ENCODE measurements at places on chromosomes 3 and 15.

DNA sequence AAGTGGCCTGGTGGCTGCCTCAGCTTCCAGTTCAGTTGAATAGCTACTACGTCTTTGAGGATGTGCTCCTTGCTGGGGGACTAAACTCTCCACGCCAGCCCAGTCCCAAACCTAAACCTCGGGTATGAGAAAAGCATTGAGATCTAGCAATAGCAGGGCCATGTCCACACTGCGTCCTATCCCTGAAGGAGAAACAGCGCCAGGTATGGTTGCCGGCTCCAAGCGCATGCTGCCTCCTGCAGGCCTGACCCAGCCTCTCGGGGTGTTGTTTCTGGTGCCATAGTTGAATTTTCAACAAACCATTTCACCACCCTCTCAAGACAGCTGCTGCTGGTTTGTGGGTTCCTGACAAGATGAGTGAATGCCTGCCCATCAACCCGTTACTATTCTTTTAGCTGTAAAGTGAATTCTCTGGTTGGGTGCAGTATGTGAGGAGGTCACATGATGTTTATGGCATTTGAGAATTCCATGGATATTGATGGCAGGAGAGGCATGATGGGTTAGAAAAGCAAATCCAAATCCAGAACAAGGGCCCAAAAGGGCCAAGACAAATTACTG lies 13.0 kb upstream of the SLC28A1 start:
- DNase-seq, result no peak
- no peak overlapping the region for H3K27ac ChIP-seq
- H3K4me1 ChIP-seq, result no peaks in the 10 kb centered on the region
- no peaks in the 10 kb centered on the region for H3K27me3 ChIP-seq
- no peak overlapping the region for H3K4me3 ChIP-seq
- H3K36me3 ChIP-seq, result no peaks in the 10 kb centered on the region

GRCh38 chr15:73607405-73607804 lies 25.8 kb downstream of the NPTN start:
- no peak for DNase-seq
- H3K36me3 ChIP-seq, result peaks cover 15% of the 10 kb centered on the region
- H3K27me3 ChIP-seq, result no peaks in the 10 kb centered on the region
- H3K4me1 ChIP-seq, result peaks cover 30% of the 10 kb centered on the region

DNA sequence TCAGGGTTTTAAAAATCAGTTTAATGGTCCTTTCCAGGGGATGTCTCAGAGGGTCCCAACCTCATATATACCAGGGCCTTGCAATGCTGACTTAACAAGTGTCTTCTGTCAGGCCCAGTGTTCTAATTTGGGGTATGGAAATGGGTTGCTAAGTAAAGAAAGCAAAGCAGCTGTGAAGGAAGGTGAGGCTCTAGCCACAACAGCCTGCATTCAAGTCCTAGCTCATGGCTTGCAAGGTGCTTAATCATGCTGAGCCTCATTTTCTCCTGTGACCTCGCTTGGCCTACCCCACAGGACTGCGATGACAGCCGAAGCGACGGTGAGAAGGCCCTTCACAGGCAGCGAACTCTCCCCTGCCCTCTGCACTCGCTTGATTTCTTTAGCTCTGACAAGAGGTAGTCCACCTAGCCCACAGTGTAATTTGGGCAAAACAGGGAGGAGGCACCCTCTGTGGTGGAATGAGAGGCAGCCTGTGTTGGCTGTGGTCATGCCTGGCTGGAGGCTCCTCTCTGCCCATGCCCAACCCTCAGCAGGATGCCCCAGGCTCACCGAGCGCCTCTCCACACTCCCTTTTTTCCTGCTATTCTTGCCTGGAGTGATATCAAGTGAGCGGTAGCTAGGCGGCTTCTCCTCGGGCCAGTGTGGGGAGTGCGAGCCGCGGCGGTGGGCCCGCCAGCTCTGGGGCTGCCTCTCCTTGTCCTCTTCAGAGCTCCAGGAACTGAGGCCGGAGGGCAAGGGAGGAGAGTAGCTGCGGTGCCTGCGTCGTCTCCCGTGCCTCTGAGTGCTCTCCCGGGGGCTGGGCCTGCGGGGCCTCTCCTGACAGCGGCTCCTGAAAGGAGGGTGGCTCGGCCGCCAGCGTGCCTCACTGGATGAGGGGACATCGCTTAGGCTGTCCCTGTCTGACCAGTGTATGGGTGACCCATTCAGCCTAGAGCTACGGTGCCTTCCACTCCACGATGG lies 29.2 kb downstream of the ILDR1 start:
- no peaks in the 10 kb centered on the region for H3K27me3 ChIP-seq
- no peaks in the 10 kb centered on the region for H3K36me3 ChIP-seq
- H3K4me1 ChIP-seq, result peaks cover 26% of the 10 kb centered on the region
- H3K4me3 ChIP-seq, result no peak overlapping the region

- H3K4me1 ChIP-seq, result no peaks in the 10 kb centered on the region
- peak; percentile 81 for DNase-seq
- H3K27ac ChIP-seq, result no peak overlapping the region
Measured at GRCh38 chr15:71443538-71443937, 328.3 kb downstream of the THSD4 start.

DNA sequence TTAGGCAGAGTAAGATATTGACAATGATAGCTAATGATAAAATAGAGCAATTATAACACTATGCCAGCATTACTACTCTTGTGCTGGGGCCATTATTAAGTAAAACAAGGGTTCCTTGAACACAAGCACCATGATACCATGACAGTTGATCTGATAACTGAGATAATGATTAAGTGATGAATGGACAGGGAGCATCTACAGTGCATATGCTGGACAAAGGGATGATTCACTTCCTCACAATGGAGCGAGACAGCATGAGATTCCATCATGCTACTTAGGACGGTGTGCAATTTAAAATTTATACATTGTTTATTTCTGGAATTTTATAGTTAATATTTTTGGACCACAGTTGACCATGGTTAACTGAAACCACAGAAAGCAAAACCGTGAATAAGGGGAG lies 156.6 kb downstream of the FHIT start:
- H3K36me3 ChIP-seq, result no peaks in the 10 kb centered on the region
- H3K4me3 ChIP-seq, result no peak overlapping the region
- no peak for DNase-seq
- peaks cover 3% of the 10 kb centered on the region for H3K27me3 ChIP-seq
- no peak overlapping the region for H3K27ac ChIP-seq

DNA sequence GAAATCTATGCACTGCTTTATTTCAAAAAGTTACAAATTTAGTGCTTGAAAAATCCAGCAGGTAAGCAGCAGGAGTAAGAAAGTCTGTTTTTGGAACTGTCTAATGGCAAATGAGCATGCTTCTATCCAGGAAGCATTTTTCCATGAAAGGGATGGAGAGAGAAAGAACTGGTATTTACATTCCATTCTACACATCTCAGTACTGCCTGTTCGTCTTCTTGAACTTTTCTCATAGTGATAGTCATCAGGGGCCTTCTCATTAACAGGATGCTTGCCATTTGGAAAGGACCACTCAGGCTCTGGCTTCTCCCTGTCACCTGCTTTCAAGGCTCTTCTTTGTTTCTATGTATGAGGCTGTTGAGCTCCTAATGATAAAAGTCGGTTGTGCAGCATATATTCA lies 267.3 kb upstream of the IL12A start:
- H3K4me1 ChIP-seq, result no peaks in the 10 kb centered on the region
- H3K36me3 ChIP-seq, result no peaks in the 10 kb centered on the region
- no peaks in the 10 kb centered on the region for H3K27me3 ChIP-seq
- H3K27ac ChIP-seq, result no peak overlapping the region
- H3K4me3 ChIP-seq, result no peak overlapping the region

DNA sequence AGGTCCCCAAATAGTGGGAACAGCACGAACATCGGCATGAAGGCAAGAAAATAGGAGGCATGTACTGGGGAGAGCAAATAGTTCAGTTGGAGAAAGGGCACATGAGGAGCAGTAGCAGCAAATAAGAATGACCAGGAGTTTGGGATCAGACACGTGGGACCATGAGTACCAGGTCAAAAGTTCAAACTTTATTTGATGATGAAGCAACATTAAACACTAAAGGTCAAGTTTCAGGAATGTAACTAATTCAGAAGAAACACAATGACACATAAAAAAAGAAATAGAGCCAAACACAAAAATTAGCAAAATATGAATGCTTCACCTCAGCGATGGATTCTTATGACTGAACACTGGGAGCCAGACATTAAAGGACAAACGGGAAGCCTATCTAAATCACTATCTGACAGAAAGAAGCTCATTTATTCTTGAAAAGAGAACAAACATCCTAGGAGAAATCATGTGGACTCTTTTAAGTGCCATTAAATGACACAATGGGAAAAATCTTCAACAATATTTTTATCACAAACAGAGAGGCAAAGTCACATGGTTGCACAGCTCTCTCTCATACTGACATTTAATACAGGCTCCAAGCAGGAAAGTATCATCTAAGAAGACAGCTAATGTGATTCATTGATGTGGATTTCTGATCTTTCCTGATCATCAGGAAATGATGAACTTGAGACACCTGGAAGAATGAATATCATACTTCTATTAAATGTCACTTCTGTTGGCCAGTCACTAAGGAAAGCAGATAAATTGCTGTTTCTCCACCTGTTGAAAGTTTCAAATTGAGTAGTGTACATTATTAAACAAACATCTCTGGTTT lies 216.9 kb upstream of the THBS1 start:
- H3K36me3 ChIP-seq, result no peaks in the 10 kb centered on the region
- no peak overlapping the region for H3K4me3 ChIP-seq
- H3K27ac ChIP-seq, result no peak overlapping the region

DNA sequence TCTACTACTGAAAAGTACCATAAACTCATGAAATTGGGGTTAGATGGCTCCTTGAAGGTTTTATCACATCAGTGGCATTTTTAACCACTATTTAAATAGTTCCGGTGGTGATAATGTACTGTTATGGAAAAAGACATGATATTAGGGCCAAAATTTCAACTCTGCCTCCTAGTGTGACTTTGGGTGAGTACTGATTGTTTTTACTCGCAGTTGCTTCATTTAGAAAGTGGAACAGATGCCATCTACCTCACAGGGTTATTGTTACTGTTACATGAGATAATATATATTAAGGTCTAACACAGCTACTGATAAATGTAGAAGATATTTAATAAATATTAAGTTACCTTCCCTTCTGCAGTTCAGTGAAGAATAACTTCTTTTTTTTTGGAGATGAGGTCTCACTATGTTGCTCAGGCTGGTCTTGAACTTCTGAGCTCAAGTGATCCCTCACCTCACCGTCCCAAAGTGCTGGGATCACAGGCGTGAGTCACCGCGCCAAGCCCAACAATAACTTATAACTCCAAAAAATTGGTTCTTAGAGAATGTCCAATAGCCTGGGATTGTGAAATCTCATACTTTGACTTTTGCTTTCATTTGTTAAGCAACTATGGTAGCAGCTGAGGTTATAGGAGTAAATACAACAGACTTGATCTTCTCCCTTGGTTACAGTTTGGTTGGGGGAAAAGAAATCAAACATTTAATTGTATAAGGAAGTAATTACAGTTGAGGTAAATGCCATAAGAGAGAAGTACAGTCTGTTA lies 48.3 kb downstream of the MEF2A start:
- H3K4me1 ChIP-seq, result peaks cover 23% of the 10 kb centered on the region
- no peak for DNase-seq
- H3K36me3 ChIP-seq, result no peaks in the 10 kb centered on the region
- no peak overlapping the region for H3K4me3 ChIP-seq
- H3K27ac ChIP-seq, result no peak overlapping the region
- H3K27me3 ChIP-seq, result no peaks in the 10 kb centered on the region

GRCh38 chr3:173892547-173892946 lies 495.0 kb downstream of the NLGN1 start:
- no peaks in the 10 kb centered on the region for H3K4me1 ChIP-seq
- H3K4me3 ChIP-seq, result no peak overlapping the region
- H3K36me3 ChIP-seq, result no peaks in the 10 kb centered on the region
- H3K27ac ChIP-seq, result no peak overlapping the region
- no peaks in the 10 kb centered on the region for H3K27me3 ChIP-seq

GRCh38 chr15:52100807-52101442 lies 11.7 kb downstream of the BCL2L10 start:
- H3K4me1 ChIP-seq, result peaks cover 5% of the 10 kb centered on the region
- no peaks in the 10 kb centered on the region for H3K36me3 ChIP-seq
- no peak for DNase-seq
- peaks cover 4% of the 10 kb centered on the region for H3K27me3 ChIP-seq
- H3K27ac ChIP-seq, result no peak overlapping the region
- H3K4me3 ChIP-seq, result no peak overlapping the region

- no peak for DNase-seq
- H3K36me3 ChIP-seq, result peaks cover 65% of the 10 kb centered on the region
- H3K27me3 ChIP-seq, result no peaks in the 10 kb centered on the region
- H3K4me1 ChIP-seq, result peaks cover 5% of the 10 kb centered on the region
Measured at GRCh38 chr15:25683911-25684310, 179.2 kb downstream of the ATP10A start.

DNA sequence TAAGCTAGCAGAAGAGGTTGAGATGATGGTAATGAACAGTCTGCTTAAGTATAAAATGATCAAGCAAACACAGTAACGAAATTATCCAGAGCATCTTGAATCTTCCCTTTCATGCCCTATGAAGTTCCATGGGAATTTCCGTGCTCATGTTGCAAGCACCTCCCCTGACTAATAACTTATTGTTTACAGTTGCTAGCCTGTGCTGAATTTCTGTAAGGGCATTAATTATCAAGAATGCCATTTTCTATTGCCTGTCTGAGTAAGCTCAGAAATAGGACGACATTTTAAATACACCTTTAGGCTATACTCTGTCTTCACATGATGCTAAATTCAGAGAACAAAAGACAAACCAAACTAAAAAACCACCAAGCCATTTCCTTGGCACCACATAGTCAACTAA lies 257.5 kb upstream of the LRTM1 start:
- no peak overlapping the region for H3K4me3 ChIP-seq
- DNase-seq, result no peak
- H3K4me1 ChIP-seq, result no peaks in the 10 kb centered on the region
- H3K27me3 ChIP-seq, result no peaks in the 10 kb centered on the region

GRCh38 chr3:27680517-27681246 lies 41.4 kb downstream of the EOMES start:
- H3K36me3 ChIP-seq, result no peaks in the 10 kb centered on the region
- H3K27me3 ChIP-seq, result peaks cover 10% of the 10 kb centered on the region
- H3K27ac ChIP-seq, result peak overlapping the region; percentile 74

GRCh38 chr15:25224396-25224795 lies 214.4 kb downstream of the UBE3A start:
- no peaks in the 10 kb centered on the region for H3K4me1 ChIP-seq
- H3K27me3 ChIP-seq, result no peaks in the 10 kb centered on the region
- DNase-seq, result no peak
- H3K4me3 ChIP-seq, result no peak overlapping the region

DNA sequence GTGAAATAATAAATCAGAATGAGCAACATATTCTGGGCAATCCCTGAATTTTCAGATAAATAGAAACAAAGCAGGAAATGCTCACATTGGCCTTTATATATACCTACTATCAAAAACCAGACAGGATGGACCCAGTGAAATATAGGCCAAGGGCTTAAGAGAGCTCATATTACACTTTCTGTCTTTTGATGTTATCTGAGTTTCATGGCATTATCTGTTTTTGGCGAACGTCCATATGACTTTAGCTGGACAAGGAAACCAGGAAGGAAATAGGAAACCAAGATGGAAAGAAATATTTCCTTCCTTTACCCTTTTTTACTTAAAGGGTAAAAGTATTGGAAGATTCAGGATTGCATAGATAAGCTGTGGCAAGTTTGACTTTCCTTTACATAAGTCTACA lies 274.8 kb downstream of the THSD4 start:
- no peak for DNase-seq
- no peak overlapping the region for H3K27ac ChIP-seq
- H3K36me3 ChIP-seq, result no peaks in the 10 kb centered on the region
- H3K4me3 ChIP-seq, result no peak overlapping the region
- no peaks in the 10 kb centered on the region for H3K4me1 ChIP-seq
